ENCODE measurements at places on chromosomes 6 and 20. TPM values are rescaled to one million over a fixed set of nuclear protein-coding genes. Genes with fewer than 3 reads are reported as not detected.

Gene CD83
- 7.5 TPM for total RNA-seq

Gene ARMH2
- total RNA-seq, result not detected

- peak overlapping the region; percentile 99 for H3K27ac ChIP-seq
- H3K4me1 ChIP-seq, result peaks cover 19% of the 10 kb centered on the region
- H3K4me3 ChIP-seq, result peak overlapping the region; percentile 75
- no peak for DNase-seq
Measured at GRCh38 chr6:7311917-7312615, 933 bp downstream of the SSR1 start.

- no peaks in the 10 kb centered on the region for H3K4me1 ChIP-seq
- DNase-seq, result no peak
- H3K27ac ChIP-seq, result no peak overlapping the region
- H3K27me3 ChIP-seq, result no peaks in the 10 kb centered on the region
- H3K36me3 ChIP-seq, result no peaks in the 10 kb centered on the region
Measured at GRCh38 chr6:127204281-127204680, 62.4 kb upstream of the RNF146 start.

DNA sequence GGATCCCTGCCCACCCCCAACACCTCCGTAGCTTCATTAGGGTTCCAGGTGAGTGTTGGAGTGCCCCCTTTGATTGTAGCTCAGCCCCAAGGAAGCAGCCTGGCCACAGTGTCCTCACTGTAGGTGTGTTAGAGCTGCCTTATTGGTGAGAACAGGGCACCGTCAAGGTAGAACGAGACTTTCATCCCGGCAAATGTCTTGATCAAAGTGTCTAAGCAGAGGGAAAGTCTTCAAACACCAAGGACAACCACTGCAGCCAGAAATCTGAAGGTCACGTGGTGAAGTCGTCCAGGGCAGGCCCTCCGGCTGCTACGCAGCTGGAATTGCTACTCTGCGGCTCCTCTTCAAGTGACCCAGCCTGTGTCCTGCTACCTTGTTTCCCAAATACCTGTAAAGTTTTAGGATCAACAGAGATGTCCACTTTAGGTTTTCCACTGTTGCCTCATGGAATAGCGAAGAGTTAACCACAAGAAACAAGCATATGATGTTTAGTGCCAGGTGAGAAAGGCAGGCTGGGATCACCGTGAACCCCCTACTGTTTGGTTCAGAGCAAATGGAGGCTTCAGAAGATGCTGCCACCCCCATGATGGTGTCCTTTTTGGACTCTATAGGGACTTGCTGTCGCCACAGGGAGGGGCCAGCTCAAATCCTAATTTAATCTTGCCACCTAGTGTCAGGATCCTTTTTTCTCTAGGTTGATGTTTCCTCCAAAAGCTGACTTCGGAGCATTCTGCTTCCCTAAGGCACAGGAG, 1.7 kb upstream of the DLL1 start:
- H3K27ac ChIP-seq, result no peak overlapping the region
- peak overlapping the region; percentile 82 for H3K4me3 ChIP-seq
- H3K36me3 ChIP-seq, result no peaks in the 10 kb centered on the region
- H3K4me1 ChIP-seq, result peaks cover 43% of the 10 kb centered on the region

GRCh38 chr6:150486048-150486447, 113.6 kb upstream of the PLEKHG1 start:
- DNase-seq, result peak; percentile 35
- H3K36me3 ChIP-seq, result no peaks in the 10 kb centered on the region
- no peak overlapping the region for H3K4me3 ChIP-seq
- peaks cover 16% of the 10 kb centered on the region for H3K4me1 ChIP-seq
- peak overlapping the region; percentile 26 for H3K27ac ChIP-seq
- H3K27me3 ChIP-seq, result no peaks in the 10 kb centered on the region

DNA sequence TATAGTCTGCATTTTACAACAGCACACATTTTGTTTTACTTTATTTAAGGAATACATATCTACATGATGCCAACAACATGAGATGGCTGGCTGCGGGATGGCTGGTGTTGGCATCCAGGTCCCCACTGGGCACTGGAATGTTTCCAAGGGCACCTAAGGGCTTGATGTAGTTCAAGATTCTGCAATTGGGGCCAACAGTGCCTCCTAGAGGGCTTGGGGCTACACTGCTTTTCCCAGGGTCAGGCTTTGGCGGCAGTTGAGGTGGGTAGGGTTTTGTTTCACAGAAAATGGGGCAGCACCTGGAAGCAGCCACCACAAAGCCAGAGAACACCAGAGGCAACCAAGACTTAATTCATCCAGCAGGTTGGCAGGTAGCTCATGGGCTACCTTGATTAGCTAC, 202.2 kb upstream of the PRND start:
- no peak for DNase-seq
- no peaks in the 10 kb centered on the region for H3K36me3 ChIP-seq
- H3K4me1 ChIP-seq, result no peaks in the 10 kb centered on the region

- no peaks in the 10 kb centered on the region for H3K27me3 ChIP-seq
- no peak overlapping the region for H3K4me3 ChIP-seq
- H3K4me1 ChIP-seq, result no peaks in the 10 kb centered on the region
- no peaks in the 10 kb centered on the region for H3K36me3 ChIP-seq
- DNase-seq, result no peak
- H3K27ac ChIP-seq, result no peak overlapping the region
Measured at GRCh38 chr20:3181270-3181669, 7.9 kb upstream of the LZTS3 start.

DNA sequence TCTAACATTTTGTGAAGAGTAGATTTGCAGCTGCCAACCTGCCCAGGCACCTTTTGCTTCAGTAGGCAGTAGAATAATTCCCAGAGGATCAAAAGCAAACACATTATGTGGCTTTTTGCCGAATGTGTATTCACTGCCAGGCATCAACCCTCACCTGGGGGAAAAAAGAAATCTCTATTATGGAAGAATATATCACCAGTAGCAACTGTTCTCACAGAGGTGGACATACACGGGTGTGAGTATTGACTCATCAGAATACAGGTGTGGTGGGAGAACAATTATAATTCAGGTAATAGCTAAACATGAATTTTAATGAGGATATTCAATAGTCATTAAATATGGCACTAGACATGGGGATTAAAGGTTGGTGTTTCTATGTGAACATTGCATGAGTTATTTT, 910.7 kb downstream of the TFAP2A start:
- no peaks in the 10 kb centered on the region for H3K4me1 ChIP-seq
- no peak for DNase-seq
- H3K27ac ChIP-seq, result no peak overlapping the region
- H3K4me3 ChIP-seq, result no peak overlapping the region
- H3K27me3 ChIP-seq, result no peaks in the 10 kb centered on the region
- no peaks in the 10 kb centered on the region for H3K36me3 ChIP-seq

GRCh38 chr6:144036835-144037195, 28.8 kb upstream of the PLAGL1 start:
- peak overlapping the region; percentile 48 for H3K4me3 ChIP-seq
- H3K4me1 ChIP-seq, result peaks cover 22% of the 10 kb centered on the region
- no peaks in the 10 kb centered on the region for H3K36me3 ChIP-seq
- no peaks in the 10 kb centered on the region for H3K27me3 ChIP-seq

DNA sequence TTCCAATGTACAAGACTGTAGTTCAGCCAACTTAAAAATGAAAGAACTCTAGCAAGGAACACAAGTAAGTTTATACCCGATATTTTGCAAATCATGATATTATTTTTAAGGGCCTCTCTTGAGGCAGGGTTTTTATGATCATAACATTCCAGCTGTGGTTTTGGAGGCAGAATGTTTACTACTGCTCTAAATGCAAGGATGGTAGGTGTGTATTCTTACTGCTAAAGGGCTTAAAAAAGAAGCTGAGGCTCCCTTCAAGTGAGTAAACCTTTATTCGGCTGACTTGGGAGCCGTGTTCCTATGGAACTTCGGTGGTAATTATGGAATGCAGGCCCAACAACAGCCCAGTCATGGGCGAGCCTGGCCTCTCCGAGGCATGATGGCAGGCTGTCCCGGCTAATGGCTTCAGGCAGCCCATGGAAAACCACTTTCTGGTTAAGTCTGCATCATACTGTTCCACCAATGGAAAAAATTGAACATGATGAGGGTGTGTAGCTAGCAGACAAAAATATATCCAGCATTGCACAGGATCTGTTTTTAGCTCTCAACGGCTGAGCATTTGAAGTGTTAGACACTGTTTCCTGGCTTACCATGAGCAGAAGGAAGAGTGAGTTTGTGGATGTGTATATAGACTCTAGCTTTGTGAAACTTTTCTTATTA, 111.5 kb downstream of the TIAM2 start:
- H3K27me3 ChIP-seq, result no peaks in the 10 kb centered on the region
- peak overlapping the region; percentile 21 for H3K4me3 ChIP-seq
- H3K27ac ChIP-seq, result peak overlapping the region; percentile 42
- no peaks in the 10 kb centered on the region for H3K36me3 ChIP-seq
- DNase-seq, result no peak

GRCh38 chr6:137641474-137642077, 147.4 kb upstream of the OLIG3 start:
- H3K27ac ChIP-seq, result no peak overlapping the region
- no peaks in the 10 kb centered on the region for H3K36me3 ChIP-seq
- H3K4me3 ChIP-seq, result no peak overlapping the region

- DNase-seq, result peak; percentile 22
- no peaks in the 10 kb centered on the region for H3K36me3 ChIP-seq
- no peak overlapping the region for H3K4me3 ChIP-seq
- H3K27ac ChIP-seq, result no peak overlapping the region
Measured at GRCh38 chr20:63974402-63975200, 4.8 kb downstream of the SAMD10 start.
